ENCODE measurements at places on chromosomes 6 and 20.

DNA sequence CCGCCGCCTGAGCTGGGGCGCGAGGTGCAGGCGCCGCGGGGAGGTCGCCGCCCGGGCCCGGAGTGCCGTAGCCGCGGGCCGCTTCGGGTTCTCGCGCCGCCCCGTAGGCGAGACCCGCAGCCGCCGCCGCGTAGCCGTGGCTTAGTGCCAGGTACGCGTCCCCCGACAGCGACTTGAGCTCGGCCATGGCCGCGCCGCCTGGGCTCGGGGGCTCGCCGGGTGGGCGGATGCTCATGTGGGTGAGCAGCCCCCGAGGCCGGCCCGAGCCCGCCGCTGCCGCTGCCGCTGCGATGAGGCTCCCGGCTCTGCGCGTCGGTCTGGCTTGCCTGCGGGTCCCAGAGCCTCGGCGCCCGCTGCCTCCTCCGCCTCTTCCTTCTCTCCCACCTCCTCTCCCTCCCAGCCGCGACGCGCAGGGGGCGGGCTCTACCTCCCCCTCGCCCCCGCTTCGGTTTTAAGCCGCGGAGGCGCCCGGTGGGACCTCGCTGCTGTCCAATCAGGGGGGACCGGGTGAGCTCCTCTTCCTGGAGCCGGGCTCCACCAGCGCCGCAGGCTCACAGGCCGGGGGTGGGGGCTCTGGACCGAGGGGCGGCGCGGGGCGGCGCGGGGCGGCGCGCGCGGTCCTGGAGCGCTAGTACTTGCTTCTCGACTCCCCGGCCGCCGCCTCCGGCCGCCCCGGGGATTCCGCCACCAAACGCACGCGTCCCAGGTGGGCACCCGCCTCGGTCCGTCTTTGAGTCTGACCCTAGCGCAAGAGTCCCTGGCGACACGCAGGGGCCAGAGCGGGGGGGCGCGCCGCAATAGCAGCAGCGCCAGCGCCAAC, at the start of gene BHLHE23:
Gene BHLHE23, minus strand, starts transcription at position 425 of the 820 bp plus-strand sequence. Its CDS starts 190 bp downstream, at position 235.
- DNase-seq, result no peak

DNA sequence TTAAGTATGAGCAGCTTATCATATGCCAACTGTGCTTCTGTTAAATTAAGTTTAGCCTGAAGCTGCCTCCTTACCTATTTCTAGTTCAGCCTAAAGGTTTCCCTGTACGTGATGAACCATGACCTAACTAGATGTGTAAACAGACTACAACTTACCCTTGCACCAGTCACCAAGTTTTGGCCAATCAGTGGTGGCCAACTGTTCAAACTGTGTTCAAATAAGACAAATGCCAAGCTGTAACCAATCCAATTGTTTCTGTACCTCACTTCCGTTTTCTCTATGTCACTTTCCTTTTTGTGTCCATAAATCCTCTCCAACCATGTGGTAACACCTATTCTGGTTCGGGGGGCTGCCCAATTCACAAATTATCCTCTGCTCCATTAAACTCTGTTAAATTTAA, 6.0 kb upstream of the SLC2A10 start:
- DNase-seq, result no peak

- no peak for DNase-seq
Observed at GRCh38 chr6:139327038-139327437, 35.2 kb upstream of the TXLNB start.

DNA sequence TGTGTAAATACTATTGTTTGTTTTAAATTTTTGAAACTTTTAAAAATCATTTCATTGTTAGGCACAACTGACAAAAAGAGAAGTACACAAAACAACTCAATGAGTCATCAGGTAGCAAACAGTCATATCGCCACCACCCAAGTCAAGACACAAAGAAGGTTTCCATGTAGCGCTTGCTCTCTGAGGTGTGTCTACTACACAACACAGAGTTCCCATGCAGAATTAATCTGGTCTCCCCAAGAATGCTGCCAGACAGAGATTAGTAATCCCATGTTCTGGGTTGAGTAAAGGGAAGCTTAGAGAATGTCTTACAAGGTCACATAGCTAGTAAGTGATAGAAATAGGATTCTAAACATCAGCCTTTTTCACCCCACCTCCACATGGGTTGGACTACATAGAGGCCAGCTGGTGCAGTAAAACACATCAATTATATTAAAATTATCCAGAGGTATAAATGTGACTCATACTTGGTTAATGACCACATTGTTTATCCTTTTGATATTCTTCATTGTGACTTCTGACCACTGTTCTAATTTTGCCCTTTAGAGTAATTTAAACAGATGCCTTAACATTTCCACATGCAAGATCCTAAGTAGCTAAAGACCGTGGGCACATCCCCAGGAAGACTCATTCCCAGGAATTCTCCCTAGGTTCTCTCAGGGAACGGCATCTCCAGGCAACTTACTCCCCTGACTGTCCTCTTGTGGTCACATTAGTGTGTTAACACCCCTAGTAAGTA, 413.5 kb downstream of the PRKN start:
- DNase-seq, result no peak

- DNase-seq, result peak; percentile 66
Observed at GRCh38 chr6:52922161-52922560, 12.7 kb upstream of the GSTA3 start.

GRCh38 chr20:11993886-11994461, 76.3 kb downstream of the BTBD3 start:
- DNase-seq, result no peak

- DNase-seq, result peak; percentile 74
Observed at GRCh38 chr20:1313236-1313964, 15.5 kb downstream of the SDCBP2 start.

- no peak for DNase-seq
Observed at GRCh38 chr20:32964575-32964974, 39.7 kb downstream of the SUN5 start.

GRCh38 chr6:101992286-101992685, 598.8 kb downstream of the GRIK2 start:
- no peak for DNase-seq

- DNase-seq, result no peak
Observed at GRCh38 chr6:1698527-1698926, 88.8 kb downstream of the FOXC1 start.

DNA sequence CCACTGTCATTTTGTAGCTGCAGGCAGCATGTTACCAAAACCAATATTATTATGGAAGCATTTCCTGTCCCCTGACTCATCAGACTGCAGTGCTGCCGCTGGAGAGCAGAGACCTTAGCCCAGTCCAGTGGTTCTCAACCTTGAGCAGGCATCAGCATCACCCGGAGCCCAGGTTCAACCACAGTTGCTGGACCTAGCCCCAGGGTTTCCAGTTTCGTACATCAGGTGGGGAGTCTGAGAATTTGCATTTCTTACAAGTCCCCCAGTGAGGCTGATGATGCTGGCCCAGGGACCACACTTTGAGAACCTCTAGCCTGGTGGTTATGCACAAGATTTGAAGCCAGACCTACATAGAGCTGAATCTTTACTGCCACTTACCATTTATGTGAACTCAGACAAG, 47.3 kb downstream of the LY86 start:
- DNase-seq, result no peak

DNA sequence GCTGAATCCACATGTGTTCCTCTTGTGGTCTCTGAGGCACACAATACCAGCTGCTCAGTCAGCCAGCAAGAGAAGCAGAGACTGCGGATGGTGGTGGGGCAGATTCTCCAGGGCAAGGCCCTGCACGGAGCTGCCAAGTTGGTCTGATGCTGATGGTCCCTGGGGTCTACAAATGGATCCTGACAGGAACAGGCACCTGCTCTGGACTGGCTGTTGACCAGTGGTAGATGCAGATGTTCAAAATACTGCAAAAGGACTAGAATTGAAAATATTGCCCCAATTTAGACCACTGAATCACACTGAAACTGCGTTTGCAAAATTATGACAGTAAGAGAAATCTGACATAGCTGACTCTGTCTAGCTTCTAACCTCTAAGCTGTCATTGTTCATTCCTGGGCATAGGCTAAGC, 29.6 kb upstream of the TUBB2A start:
- no peak for DNase-seq

GRCh38 chr6:2563635-2564034, 187.1 kb downstream of the MYLK4 start:
- no peak for DNase-seq

- no peak for DNase-seq
Observed at GRCh38 chr6:89528866-89529265, 95.9 kb downstream of the ANKRD6 start.

GRCh38 chr6:29424168-29424567, 9.4 kb downstream of the OR12D1 start:
- no peak for DNase-seq

- DNase-seq, result no peak
Observed at GRCh38 chr6:167397712-167398111, 72.8 kb downstream of the TTLL2 start.

GRCh38 chr6:139361211-139361610, 13.2 kb downstream of the CITED2 start:
- no peak for DNase-seq

DNA sequence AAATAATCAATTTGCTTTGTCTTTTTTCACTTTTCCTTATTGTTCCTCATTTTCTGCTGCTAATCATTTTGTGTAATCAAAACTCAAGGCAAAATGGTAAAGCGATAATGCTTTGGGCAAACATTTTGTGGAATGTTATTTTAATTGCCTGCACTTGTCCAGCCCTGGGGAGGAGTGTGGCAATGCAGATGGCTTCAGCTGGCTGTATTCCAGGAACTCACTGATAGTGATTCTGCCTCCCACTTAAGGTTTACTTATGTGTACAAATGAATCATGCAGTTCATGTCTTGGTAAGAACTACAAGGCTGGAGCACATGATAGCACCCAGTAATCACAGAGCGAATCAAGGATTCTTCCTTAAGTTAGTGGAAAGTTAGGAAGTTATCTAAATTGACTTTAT, 107.8 kb downstream of the COL19A1 start:
- no peak for DNase-seq

- peak; percentile 18 for DNase-seq
Observed at GRCh38 chr6:52543729-52544601, 32.9 kb downstream of the TRAM2 start.

DNA sequence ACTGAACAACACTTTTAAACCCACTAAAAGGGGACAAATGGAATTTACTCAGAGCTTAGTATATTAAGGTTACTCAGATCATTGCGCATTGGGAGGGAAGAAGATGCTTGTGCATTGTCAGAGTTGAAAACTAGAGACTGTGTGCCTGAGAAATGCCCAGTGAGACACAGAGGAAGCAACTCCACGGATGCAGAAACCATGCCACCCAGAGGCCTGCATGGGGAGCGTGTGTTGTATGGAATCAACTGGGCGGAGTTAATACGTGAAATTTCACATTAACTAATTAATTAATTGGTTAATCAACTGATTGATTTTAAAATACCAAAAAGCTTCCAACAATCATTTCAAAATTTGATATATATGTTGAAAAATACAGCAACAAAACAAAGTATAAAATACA, 391.6 kb downstream of the PLCB1 start:
- DNase-seq, result no peak

- peak; percentile 71 for DNase-seq
Observed at GRCh38 chr20:12207875-12208274, 290.2 kb downstream of the BTBD3 start.

DNA sequence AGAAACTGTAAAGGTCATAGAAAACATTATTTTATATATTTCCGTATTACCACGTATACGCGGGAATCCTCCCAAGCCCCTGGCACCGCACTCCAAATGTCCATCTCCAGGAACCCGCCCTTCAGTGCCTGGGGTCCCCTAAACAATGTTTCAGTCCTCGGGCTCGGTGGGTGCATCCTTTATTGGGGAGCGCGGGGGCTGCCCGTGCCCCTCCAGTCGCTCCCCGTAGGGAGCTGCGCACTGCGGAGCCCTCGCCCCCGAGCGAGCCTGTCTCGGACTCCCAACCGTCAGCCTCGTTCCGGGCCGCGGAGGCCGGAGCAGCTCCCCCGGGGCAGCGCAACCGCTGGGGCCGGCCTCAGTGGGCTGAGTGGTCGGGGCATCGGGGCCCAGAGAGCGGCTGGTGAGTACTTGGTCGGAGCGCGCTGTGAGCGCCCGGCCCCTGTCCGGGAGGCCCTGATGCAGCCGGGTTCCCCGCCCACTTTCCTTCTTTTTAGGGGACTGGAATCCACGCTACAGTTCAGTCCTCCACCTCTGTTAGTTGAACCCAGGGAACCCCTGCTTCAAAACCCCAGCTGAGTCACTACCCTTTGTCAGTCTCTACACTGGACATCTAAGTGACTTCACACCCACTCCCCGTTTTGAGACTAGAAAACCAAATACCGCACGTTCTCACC, at the start of gene DNAH8:
Gene DNAH8, plus strand, starts transcription at position 296 of the 674 bp plus-strand sequence. CDS start 7,499 bp downstream, outside the sequence.
- peak; percentile 40 for DNase-seq

- DNase-seq, result no peak
Observed at GRCh38 chr6:110852773-110853172, 21.8 kb upstream of the AMD1 start.

DNA sequence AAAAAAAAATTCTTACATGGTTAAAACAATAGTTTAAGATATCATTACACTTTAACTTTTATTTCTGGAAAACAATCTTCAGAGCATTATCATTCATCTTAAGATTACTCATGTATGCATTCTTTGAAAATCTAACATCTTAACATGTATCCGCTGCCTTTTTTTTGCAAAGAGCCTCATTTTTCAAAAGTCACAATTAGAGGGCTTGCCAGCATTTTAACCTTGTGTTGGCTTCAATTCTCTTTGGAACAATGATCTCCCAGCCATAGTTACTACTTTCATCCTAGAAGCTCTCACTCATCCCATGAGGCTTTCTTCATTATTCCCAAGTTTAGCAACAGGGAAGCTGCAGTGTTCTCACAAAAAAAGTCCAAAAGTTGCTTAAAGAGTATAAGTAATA, 330.8 kb downstream of the BCKDHB start:
- DNase-seq, result no peak

DNA sequence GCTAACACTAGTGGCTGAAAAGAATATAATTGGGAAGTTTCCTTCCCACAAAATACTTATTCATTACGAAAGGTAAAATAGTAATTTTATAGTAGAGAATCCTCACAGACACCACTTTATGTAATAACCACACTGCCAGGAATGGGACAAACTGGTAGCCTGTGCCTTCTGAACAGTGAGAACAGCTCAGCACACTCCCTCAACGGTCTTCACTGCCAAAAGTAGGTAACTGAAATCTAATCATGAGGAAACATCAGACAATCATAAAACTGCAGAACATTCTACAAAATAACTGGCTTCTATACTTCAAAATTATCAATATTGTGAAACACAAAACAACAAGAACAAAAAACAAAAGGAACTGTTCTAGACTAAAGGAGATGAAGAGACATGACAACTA, 44.1 kb downstream of the NUP153 start:
- DNase-seq, result no peak

DNA sequence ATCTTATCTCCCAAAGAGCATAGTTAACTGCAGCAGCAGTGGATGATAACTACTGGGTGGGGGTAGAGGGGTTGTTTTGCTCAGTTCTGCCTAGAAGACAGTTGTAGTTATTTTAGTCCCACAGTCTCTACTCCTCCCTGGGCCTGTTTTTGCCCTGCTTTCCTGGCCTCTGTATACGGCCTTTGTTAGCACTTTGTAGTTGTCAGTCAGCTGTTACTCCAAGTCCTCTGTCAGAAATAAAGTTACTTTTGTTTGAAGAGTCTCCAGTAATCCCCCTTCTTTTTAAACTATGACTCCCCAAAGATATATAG, 113.9 kb downstream of the SLC16A10 start:
- no peak for DNase-seq

DNA sequence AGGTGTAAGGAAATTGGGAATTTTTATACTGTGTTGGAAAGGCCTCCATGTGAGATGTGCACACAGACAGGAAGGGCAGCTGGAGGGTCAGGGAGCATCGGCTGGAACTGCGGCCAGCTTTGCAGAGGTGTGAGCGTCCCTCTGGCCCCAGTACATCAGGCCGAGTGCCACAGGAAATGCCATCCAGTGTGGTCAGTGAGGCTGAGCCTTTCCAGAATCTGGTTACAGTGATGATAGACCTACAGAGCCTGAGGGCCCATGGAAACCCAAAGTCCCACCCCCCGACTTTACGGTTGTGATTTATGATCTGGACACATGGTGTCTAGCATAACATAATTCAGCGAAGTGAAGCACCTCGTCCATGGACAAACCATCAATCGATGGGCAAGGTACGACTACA, 137.3 kb upstream of the PDE10A start:
- DNase-seq, result no peak
